ENCODE measurements at places on chromosomes 3 and 15.
A peak's percentile ranks its signal among the peaks of the same experiment; 100 is the strongest.

DNA sequence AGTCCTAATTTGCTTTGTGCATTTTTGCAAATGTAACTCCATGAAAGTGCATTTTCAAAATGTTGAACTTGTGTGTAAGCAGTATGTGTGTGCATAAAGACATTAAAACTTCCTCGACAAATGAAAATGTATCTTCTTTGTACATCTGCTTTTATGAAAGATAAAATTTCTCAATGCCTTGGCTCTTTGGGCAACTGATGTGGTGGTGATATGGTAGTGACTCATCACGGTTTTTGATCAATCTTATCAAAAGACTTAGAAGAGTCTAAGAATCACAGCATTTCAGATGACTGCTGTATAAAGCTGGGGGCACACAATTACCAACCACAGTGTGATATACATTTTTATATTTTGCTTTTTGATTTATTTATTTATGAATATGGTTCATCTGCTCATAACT, 5.4 kb upstream of the MASP1 start:
- DNase-seq: no peak

GRCh38 chr15:59283717-59284391, 77.2 kb downstream of the LDHAL6B start:
- no peak for DNase-seq

- DNase-seq: no peak
Measured at GRCh38 chr15:88607951-88608350, 13.2 kb upstream of the AEN start.

DNA sequence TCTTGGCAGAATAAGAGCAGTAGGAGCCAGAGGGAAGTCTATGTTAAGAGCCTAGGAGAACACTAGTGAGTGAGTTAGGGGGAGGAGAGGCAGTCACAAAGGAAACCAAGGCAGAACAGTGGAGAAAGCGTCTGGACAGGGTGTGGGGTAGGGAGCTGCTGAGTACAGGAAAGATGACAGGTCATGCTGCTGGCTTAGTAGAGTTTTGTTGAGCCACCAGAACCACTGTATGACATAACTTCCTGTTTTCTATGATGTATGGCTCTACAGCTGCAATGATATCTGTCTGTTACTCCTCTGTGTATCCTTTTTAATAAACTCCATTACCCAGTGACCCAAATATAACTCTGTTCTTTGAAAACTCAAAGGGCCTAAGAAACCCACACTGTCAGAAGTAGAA, 10.6 kb upstream of the STT3B start:
- DNase-seq: no peak

DNA sequence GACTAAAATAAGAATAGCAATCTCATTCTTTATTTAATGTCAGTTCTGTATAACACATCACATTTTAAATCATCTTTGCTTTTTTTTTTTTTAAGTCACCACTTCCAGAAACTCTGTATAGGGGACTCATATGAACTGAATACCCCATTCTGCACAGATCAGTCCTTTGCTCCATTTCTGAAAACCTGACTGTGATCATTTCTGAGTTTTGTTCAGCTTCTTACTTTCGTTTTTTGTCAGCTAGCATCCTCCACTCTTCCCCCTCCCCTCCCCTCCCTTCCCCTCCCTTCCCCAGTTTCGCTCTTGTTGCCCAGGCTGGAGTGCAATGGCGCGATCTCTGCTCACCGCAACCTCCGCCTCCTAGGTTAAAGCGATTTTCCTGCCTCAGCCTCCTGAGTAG, 49.8 kb upstream of the SGO1 start:
- DNase-seq: no peak

DNA sequence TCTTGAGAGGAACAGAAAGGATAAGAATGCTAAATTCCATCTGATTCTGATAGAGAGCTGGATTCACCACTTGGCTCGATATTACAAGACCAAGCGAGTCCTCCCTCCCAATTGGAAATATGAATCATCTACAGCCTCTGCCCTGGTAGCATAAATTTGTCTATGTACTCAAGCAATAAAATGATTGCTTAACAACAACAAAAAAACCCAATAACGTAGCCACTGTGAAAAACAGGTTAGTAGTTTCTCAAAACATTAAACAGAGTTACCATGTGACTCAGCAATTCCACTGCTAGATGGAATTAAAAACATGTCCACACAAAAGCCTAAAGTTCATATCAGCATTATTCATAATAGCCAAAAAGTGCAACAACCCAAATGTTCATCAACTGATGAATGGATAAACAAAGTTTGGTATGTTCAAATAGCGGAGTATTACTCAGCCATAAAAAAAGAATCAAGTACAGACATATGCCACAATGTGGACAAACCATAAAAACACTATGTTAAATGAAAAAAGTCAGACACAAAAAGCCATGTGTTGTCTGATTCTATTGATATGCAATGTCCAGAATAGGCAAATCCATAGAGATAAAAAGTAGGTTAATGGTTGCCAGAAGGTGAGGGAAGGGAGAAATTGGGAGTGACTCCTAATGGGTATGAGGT, 16.8 kb downstream of the BCL2L10 start:
- DNase-seq: no peak

DNA sequence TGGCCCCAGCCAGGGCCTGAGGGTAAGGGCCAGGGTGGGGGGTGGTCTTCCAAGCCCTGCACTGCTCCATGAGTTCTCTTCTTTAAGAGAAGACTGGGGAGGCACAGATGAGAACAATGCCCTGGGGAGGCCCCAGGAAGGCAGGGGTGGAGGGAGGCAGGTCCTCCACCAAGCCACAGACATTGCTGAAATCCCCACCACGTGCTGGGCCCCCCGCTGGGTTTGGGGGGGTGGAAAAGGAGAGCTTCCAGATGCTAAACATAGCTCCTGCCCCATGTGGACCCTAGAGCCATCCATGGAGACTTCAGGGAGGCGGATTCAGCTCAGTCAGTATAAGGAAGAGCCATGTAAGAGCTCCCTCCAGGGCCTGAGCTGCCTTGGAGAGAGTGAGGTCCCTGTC, 157.8 kb upstream of the LINGO1 start:
- DNase-seq: no peak

DNA sequence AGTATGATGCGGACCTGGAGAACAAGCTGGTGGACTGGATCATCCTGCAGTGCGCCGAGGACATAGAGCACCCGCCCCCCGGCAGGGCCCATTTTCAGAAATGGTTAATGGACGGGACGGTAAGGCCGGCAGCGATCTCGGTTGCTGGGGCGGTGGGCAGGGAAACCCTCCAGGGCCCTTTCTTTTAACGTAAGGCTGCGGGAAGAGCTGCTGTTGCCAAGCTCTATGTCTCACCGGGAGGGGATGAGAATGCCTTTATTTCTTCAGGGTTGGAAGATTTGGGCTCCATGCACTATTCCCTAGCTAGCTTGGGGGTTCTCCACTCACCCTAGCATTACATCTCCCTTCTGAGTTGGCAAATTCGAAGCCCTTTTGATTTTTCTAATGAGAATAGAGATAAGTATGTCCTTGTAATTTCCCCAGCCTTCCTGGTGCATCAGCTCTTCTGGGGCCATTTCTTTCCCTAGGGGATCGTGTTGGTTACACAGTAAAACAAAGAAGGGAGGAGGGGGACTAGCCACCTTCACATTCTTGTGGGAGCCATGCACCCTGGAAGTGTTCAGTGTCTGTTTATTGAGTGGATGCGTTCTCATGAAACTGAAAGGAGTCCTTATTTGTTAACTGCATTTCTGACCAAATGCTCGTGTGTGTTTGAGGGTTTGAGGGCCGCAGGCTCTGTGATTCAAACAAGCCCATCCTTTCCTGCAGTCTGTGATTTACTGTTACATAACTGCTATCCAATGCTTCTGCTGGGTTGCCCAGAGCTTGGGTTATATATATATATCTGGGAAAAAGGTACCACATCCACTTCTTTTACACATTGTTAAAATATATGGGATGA, 982 bp downstream of the TAGLN3 start:
- no peak for DNase-seq

DNA sequence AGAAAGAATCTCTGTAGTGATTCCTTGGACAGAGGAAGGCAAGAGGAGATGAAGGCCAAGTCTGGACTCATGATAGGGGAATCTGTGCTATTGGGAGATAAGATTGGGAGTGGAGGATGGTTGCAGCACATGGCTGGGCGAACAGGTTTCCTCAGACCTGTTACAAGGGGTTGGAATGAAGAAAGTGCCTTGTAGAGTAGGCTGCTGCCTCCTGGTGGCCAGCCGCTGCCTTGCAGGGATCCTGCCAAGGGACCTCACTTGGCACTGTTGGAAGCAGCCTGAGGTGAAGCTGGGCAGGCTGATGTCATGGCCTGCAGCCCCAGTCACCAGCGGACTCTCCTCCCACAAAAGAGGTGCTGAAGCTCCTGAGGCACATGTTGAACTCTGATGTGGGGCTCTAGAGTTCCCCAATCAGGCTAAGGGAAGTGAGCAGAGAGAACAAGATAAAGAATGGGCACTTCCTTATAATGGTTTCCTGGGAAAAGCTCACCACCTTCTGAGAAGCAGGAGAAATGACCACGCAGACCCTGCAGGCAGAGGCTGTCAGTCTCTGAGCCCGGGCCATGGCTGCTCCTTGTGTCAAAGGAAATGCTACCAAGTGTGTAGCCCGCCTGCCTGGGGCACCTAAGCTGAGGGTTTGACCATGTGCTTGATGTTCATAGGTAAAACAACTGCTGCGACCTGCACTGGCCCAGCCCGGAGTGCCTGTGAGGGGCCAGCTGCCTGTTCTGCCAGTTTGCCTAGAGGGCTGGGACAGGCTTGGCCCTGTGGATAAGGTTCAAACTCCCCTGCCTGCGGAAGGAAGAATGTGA, 1.6 kb upstream of the TEX264 start:
- peak; percentile 92 for DNase-seq

DNA sequence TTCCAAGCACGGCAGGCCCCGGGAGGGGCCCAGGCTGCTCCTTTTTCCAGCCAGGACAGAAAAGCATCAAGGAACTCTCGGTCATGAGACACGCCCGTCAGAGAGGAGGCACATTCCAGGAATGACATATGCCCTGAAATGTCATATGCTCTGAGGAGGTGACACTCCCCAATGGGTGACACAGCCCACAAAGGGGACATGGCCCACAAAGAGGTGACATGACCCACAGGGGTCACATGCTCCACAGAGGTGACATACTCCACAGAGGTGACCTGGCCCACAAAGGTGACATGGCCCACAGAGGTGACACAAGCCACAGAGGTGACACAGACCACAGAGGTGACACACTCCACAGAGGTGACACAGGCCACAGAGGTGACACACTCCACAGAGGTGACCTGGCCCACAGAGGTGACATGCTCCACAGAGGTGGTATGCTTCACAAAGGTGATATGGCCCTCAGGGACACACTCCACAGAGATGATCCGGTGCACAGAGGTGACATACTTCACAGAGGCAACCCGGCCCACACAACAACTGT, 79.2 kb downstream of the ABHD5 start:
- peak; percentile 64 for DNase-seq

- no peak for DNase-seq
Measured at GRCh38 chr3:30516238-30516637, 90.2 kb upstream of the TGFBR2 start.

- DNase-seq: no peak
Measured at GRCh38 chr3:196287090-196287439, 461 bp downstream of the PCYT1A start.

DNA sequence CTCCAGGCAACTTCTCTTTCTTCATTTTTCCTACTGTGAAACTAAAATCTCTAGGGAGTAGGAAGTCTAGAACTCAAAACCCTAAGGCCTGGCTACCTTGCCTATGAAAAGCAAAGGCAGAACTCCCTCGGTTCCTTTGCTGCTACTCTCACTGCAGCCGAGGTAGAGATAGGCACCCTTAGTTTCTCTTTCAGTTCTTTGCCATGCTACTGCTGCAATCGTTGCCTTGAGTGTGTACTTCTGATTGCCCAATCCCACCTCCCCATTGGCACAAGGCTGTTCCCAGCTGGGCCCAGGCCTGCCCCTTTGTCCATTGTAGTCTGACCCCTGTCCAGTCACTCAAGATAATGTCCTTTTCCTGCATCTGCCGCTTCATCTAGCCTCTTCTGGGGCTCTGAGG, 92.3 kb upstream of the MRPS22 start:
- no peak for DNase-seq

GRCh38 chr3:174854987-174855386, 4.1 kb upstream of the NAALADL2 start:
- DNase-seq: no peak

GRCh38 chr15:45128971-45129639, 574 bp downstream of the DUOXA1 start:
- DNase-seq: no peak

DNA sequence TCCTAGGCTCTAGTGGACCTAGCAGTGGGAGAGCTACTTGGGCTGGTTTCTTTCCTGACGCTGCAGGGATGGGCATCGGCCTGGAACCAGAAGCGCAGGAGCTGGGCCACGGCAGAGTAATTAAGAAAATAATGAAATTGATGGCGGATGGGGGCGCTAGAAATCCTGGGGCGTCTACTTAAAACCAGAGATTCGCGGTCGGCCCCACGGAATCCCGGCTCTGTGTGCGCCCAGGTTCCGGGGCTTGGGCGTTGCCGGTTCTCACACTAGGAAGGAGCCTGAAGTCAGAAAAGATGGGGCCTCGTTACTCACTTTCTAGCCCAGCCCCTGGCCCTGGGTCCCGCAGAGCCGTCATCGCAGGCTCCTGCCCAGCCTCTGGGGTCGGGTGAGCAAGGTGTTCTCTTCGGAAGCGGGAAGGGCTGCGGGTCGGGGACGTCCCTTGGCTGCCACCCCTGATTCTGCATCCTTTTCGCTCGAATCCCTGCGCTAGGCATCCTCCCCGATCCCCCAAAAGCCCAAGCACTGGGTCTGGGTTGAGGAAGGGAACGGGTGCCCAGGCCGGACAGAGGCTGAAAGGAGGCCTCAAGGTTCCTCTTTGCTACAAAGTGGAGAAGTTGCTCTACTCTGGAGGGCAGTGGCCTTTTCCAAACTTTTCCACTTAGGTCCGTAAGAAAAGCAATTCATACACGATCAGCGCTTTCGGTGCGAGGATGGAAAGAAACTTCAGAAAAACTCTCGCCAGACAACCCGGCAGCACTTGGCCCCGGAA, 6.1 kb downstream of the SOX14 start:
- DNase-seq: no peak

GRCh38 chr15:70056091-70056680, 41.5 kb downstream of the TLE3 start:
- DNase-seq: no peak

- DNase-seq: peak; percentile 77
Measured at GRCh38 chr15:74784426-74785193, 2.7 kb downstream of the CSK start.

GRCh38 chr3:81660036-81660435, 101.4 kb downstream of the GBE1 start:
- no peak for DNase-seq

Data from activated CD8-positive, alpha-beta memory T cell treated with anti-CD3 and anti-CD28 coated beads for 24 hours (primary cell).